ENCODE measurements at places on chromosomes 1 and 21.

DNA sequence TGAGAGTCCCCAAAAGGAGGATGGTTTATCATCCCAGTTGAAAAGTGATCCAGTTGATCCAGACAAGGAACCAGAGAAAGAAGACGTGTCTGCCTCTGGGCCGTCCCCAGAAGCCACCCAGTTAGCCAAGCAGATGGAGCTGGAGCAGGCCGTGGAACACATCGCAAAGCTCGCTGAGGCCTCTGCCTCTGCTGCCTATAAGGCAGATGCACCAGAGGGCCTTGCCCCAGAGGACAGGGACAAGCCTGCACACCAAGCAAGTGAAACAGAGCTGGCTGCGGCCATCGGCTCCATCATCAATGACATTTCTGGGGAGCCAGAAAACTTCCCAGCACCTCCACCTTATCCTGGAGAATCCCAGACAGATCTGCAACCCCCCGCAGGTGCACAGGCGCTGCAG, 43.3 kb downstream of the ZBTB17 start:
- DNase-seq: no peak

DNA sequence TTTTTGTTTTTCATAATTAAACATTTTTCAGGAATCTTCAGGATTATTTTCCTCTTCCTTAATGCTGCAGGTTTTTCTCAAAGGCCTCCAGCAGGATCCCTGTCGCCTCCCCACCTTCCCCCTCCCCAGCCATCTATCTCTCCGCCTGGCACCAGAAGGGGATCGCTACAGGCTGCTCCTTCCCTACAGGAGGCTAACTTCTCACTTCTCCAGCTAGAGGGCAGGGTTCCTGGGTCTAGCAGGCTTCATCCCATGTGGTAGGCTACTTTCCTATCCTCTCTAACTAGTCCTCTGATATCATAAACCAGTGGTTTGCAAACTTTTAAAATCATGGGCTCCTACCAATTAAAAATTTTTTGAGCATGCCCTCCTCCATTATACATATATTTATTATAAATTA, 104.1 kb downstream of the KCNN3 start:
- no peak for DNase-seq

GRCh38 chr1:41329662-41330587, 31.3 kb upstream of the FOXO6 start:
- DNase-seq: no peak

DNA sequence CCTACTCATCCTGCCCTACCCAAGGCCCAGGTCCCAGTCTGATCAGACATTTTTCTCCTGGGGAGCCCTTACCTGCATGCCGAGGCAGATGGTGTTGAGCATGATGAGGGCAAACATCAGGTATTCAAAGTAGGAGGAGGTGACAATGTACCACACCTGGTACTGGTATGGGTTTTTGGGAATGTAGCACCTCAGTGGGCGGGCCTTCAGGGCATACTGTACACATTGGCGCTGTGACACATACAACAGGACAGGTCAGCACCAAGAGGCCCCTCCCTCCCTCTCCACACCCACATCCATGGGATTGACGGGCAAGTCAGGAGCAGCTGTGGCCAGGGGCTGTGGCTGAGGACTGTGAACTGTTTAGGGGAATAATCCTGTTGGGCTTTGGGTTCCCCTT, 37.1 kb upstream of the KIF21B start:
- no peak for DNase-seq

GRCh38 chr1:50257940-50258685, 149.4 kb downstream of the ELAVL4 start:
- no peak for DNase-seq

DNA sequence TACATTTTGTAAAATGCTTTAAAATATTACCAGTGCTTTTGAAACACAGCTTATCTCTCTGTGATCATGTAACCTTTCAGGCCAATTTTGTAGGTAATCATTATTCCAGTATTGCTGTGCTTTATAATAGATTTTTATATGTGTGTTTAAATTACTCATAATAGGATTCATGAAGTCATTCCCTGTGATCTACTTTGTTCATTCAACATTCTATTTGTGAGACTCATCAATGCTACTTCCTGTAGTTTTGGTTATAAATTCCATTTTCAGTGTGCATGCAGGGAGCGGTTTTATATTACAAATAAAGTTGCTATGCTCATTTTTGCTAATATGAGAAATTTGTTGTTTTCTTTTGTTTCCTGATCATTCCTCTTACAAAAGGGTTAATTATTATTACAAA, 4.1 kb upstream of the OR2M5 start:
- DNase-seq: no peak

- no peak for DNase-seq
Measured at GRCh38 chr1:60890664-60891063, 191.7 kb upstream of the NFIA start.

- DNase-seq: no peak
Measured at GRCh38 chr1:90558754-90559378, 158.2 kb downstream of the BARHL2 start.

Data from fibroblast of skin of left quadriceps (primary cell).